Kidney epithelial cell (primary cell): ENCODE measurements at places on chromosomes 12 and 14. TPM values are rescaled to one million over a fixed set of nuclear protein-coding genes. Genes with fewer than 3 reads are reported as not detected.

The RGS6 gene
- total RNA-seq, result not detected in 2 replicates

The ANAPC7 gene
- 49.0 and 51.3 TPM in 2 replicates for total RNA-seq

The RBMS2 gene
- total RNA-seq, result 37.2 and 42.4 TPM in 2 replicates

The NFATC4 gene
- total RNA-seq, result 8.0 and 14.0 TPM in 2 replicates

The STAB2 gene
- not detected in 2 replicates for total RNA-seq

The ENO2 gene
- total RNA-seq, result 27.0 and 33.7 TPM in 2 replicates

The ASCL1 gene
- 0.07 TPM in 1 of 2 replicates, not detected in the other for total RNA-seq

The GUCY2C gene
- total RNA-seq, result not detected in 2 replicates

The PLXNC1 gene
- 0.21 and 0.55 TPM in 2 replicates for total RNA-seq

The TAS2R9 gene
- not detected in 2 replicates for total RNA-seq

The KRT6B gene
- total RNA-seq, result not detected in 2 replicates

The TMEM63C gene
- 0.62 and 1.1 TPM in 2 replicates for total RNA-seq

The MIP gene
- total RNA-seq, result not detected in 2 replicates

The RNASE3 gene
- not detected in 2 replicates for total RNA-seq

The RAPGEF3 gene
- 8.7 and 14.3 TPM in 2 replicates for total RNA-seq

The ARHGEF40 gene
- total RNA-seq, result 59.4 and 59.7 TPM in 2 replicates

The AICDA gene
- 1.3 TPM in 2 replicates for total RNA-seq

The KCTD10 gene
- 37.9 and 52.1 TPM in 2 replicates for total RNA-seq

The CLEC2B gene
- total RNA-seq, result 0.50 TPM in 1 of 2 replicates, not detected in the other

The GZMB gene
- total RNA-seq, result not detected in 2 replicates

The ACVRL1 gene
- total RNA-seq, result 4.7 and 9.7 TPM in 2 replicates

The TPPP2 gene
- not detected in 2 replicates for total RNA-seq

The TMPRSS12 gene
- total RNA-seq, result not detected in 2 replicates

The RASSF8 gene
- 27.1 and 35.3 TPM in 2 replicates for total RNA-seq

The SLCO1B1 gene
- not detected in 2 replicates for total RNA-seq

The EPS8 gene
- total RNA-seq, result 17.8 and 19.2 TPM in 2 replicates

The FSCB gene
- 0.08 TPM in 1 of 2 replicates, not detected in the other for total RNA-seq

The KCNC2 gene
- 0.14 TPM in 1 of 2 replicates, not detected in the other for total RNA-seq

The EML5 gene
- total RNA-seq, result 0.79 and 1.1 TPM in 2 replicates

The CSRP2 gene
- 37.6 and 52.9 TPM in 2 replicates for total RNA-seq

The NAB2 gene
- total RNA-seq, result 28.6 and 32.0 TPM in 2 replicates

The PARPBP gene
- total RNA-seq, result 5.6 and 5.9 TPM in 2 replicates

The FAM186B gene
- total RNA-seq, result 0.14 and 0.21 TPM in 2 replicates

The CFAP251 gene
- 3.3 and 3.7 TPM in 2 replicates for total RNA-seq

The XPOT gene
- total RNA-seq, result 127 and 129 TPM in 2 replicates

The TSPAN11 gene
- 4.7 and 5.2 TPM in 2 replicates for total RNA-seq

The OR4E2 gene
- not detected in 2 replicates for total RNA-seq

The YEATS4 gene
- 24.9 and 55.6 TPM in 2 replicates for total RNA-seq

The LRTM2 gene
- not detected in 2 replicates for total RNA-seq

The KCNA1 gene
- under 0.01 TPM in 1 of 2 replicates, not detected in the other for total RNA-seq

The KCNMB4 gene
- total RNA-seq, result 1.1 and 1.6 TPM in 2 replicates

The PLD4 gene
- total RNA-seq, result 0.04 and 0.68 TPM in 2 replicates
